ENCODE measurements at places on chromosomes 12 and 14.

- no peak for DNase-seq
Observed at GRCh38 chr14:101925152-101925551, 39.2 kb upstream of the DYNC1H1 start.

DNA sequence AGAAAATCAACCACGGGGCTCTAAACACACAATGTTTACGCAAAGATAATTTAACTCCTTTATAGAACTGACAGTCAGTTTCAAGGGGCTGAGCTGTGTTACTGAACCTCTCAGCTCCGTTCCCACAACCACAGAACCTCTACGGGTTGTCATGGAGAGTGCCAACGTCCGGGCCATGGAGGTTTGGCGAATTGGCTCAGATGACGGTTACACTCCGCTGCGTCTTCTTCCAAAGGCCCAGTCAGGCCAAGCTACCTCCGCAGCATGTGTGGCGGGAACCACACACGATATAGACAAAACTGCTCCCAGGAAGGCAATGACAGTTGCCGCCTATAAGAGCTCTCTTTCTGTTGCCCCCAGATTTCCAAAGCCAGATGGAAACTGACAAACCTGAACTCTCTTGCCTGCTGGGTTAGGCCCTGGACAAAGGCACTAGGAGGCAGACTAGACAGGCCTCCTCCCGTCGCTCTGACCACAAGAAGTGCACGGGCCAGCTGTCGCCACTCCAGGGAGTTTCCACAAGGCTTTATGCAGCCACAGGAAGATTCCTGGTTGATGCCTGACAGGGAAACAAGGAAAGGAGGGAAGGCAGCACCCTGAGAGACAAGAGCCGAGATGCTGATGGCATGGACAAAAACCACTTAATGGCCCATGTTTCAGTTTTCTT is 30.3 kb downstream of the CCDC88C start:
- DNase-seq: no peak

GRCh38 chr12:92745856-92746550 is 43.2 kb downstream of the PLEKHG7 start:
- DNase-seq: no peak

DNA sequence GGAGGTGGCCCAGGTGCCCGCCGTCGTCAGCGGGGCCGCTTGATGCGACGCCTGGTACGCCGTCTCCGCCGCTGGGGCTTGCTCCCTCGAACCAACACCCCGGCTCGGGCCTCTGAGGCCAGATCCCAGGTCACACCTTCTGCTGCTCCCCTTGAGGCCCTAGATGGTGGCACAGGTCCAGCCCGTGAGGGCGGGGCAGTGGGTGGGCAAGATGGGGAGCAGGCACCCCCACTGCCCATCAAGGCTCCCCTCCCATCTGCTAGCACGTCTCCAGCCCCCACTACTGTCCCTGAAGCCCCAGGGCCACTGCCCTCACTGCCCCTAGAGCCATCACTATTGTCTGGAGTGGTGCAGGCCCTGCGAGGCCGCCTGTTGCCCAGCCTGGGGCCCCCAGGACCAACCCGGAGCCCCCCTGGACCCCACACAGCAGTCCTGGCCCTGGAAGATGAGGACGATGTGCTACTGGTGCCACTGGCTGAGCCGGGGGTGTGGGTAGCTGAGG is 5.5 kb downstream of the LRP10 start:
- no peak for DNase-seq

- no peak for DNase-seq
Observed at GRCh38 chr14:101022916-101023435, 119.5 kb upstream of the RTL1 start.

DNA sequence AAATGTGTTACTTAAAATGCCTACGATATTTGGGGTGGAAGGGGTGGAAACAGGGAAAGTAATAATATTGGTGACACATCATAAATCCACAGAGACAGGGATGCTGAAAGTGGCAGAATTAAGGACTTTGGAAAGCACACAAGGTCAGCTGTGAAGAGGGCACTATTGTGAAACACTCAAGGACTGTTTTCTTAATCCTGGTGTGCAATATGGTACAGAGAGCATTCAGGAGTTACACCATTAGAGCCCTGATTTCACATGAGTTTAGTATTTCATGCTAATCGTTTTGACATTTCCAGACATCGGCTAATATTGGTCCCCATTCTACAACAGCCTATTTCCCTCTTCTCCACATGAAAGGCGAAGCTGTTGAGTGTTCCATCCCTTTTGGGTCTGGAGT is 219.2 kb downstream of the MSRB3 start:
- DNase-seq: no peak

DNA sequence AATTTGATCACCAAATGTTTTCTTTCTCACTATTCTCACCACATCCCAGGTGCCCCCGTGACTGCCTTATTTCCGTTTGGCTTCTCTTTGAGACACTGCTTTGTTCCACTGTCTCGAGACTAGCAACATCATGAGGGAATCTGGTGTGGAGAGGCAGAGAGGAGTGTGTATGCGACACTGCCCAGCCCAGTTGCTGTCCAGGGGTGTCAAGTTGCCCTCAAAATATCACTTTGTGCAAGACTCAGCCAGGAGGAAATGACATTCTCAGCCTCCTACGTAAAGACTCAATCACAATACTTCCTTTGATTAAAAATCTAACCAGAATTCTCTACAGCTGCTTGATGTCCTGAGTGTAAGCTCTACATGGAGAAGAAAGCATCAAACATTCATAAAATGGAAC is 48.2 kb upstream of the EEA1 start:
- no peak for DNase-seq

DNA sequence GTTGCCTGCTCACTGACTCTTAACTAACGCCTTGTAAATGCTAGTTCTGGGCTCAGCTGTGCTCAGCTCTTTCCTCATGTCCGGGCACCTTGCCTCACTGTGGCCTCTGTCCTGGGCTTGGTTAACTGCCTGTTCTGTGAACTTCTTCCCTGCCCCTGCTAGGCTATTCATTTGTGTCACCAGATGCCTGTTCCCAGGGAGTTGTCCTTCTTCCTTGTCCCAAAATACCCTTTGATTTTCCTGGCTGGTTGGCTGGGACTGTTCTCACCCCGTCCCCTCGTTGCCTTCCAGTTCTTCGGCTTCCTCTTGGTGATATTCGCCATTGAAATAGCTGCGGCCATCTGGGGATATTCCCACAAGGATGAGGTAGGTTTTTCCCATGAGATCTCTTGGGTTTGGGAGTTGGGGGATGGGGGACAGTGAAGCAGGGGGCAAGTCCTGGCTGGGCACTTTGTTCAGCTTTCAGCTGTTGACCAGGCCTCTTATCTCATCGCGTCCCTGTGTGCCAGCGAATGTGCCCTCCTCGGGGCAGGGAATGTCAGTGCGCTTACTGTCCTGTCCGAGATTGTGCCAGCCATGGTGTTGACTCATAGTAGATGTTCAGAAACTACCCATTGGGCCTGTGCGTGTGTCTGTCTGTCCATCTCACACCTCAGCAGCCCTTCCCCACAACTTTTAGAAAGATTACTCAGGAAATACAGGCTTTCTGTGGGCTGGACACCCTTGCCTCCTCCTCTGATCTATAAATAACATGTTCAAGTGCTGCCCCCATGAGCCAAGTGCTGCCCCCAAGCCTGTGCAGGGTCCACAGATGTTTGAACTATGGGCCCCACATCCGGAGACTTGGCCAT is 33.1 kb downstream of the CD9 start:
- DNase-seq: no peak

DNA sequence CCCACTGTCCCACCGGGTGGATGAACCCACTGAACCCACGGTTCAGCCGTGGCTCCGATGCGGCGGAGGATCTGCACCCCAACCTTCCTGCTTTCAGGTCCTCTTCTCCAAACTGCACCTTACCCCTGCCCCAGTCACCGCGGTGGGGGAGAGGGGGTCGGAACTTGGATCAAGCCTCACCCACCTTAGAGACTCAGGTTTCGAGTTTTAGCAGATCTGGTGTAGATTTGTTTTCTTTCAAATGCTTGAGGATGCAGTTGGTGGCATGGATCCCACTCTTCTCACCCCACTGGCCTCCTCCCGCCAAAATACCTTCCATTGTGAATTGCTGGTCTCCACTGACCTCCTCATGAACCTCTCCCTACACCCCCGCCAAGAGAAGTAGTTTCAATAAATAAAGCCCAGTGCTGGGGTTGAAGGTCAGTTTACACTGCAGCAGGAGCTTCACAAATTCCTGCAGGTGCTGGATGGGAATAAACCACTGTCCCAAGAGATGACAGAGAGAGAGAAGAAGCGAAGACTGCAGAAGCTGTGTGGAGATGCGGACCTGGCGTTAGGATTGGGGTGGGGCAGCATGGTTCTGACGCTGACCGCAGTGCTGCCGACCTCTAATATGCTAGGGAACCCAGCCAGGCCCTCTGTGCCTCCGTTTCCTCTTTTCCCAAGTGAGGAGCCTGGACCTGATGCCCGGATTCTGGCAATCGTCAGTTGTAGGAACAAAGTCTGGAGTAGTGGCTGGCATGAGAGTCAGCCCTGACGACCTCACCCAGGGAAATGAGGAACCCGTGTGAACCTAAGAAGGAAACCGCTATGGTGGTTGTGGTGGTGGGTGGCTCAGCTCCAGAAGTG is 7.4 kb downstream of the TTC6 start:
- DNase-seq: no peak

DNA sequence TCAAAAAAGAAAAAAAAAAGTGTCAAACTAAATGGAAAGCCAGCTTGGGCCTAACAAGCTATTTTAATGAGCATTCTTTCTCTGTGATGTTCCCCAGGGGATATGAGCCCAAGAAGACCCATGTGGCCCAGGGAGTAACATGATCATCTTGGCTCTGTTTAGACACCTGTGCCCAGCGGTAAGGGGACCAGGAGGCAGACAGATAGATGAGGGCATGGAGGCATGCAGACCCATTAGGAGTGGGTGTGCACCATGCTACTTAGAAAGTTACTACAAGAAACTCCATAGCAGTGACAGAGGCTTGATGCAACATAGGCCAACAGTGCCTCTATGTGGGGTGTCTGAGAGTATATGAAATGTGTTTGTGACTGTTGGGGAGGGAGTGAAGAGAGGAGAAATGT is 3.1 kb upstream of the CREBL2 start:
- no peak for DNase-seq

- DNase-seq: no peak
Observed at GRCh38 chr14:100872259-100873095, 31.0 kb downstream of the RTL1 start.

GRCh38 chr12:21751517-21751916 is 23.0 kb downstream of the KCNJ8 start:
- DNase-seq: no peak

GRCh38 chr12:24997496-24997895 is 48.6 kb upstream of the BCAT1 start:
- DNase-seq: no peak
